Activated naive CD4-positive, alpha-beta T cell treated with Interleukin-2 at 50 U/mL for 16 hours (primary cell): ENCODE measurements at places on chromosomes 6 and 20.

DNA sequence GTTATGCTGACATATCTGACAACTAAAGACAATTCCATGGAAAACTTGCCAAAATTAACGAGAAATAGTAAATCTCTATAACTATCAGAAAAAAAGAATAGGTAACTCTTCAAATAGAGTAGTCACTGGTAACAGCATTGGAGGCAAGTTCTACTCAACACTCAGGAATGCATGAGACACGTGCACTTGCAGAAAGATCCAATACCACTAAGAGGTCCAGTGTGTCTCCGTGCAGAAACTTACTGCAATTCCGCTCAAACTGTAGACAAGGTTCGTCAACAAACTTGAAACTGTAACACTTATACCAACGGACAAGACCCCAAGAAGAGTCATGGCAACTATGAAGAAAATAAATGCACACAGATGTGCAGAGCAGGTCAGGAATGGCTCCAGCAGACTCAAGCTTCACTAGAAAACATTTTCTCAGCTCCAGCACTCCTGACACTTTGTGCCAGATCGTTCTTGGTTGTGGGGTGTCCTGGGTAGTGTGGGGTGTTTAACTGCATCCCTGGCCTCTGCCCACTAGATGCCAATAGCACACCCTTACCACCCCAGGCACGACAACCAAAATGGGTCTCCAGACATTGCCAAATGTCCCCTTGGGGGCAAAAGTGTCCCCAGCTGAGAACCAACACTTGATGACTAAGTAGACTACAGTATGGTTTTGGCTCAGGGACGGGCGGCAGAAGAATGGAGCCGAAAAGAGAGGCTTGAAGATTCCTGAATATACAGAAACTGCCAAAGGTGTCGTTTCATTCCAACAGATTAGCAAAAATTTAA, 134.8 kb downstream of the DTNBP1 start:
- no peak for DNase-seq

DNA sequence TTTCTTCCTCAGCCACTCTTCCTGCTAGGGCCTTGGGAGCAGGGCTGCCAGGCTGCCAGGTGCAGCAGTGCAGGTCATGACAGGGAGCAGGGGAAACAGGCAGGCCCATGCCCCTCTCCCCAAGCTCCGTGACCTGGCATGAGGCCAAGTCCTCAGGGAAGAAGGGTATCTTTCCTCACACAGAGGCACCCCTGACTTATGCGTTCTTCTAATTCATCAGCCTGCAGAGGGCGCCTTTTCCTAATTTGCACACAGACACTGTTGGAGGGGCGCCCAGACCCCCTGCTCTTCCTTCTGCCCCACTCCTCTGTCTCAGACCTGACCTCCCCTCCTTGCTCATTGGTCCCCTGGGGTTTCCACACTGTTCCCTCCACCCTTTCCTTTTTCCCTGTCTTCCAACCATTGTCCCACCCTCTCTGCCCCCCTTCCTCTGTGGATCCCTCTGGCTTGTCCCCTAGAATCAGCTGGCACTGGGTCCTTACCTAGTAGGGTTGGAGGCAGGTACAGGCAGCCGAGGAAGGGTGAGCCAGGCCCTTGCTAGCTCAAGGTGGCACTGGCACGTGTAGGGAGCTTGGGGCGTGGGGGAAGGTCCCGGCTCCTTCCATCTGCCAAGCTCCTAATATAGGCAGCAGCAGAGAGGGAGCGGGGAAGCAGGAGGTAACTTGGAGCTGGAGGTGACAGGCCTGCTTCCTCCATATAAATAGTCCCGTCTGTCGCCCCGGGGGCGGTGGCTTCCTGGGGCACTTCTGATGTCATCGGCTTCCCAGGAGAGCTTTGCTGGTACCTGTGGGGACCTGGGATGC, 154.9 kb upstream of the MLN start:
- no peak for DNase-seq

GRCh38 chr6:12136905-12137304, 124.8 kb downstream of the HIVEP1 start:
- DNase-seq, result no peak

- peak; percentile 21 for DNase-seq
Measured at GRCh38 chr20:10536531-10536930, 101.4 kb downstream of the SLX4IP start.

DNA sequence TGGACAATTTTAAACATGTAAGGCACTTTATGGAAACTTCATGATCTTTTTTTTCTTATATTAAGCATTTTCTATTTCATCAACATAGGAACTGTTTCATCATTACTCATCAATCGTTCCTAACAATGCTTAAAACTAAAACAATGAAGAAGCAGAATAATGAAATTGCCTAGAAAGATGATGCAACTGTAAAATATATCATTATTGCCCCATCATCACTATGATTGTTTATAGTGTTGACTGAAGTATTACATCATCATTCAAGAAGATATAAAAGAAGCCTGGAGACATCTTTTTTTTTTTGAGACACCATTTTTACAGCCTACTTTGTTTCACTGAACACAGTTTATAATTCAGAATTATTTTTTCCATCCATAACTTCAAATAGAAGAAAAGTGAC, 147.2 kb downstream of the TRDN start:
- DNase-seq, result no peak

GRCh38 chr20:50304923-50305635, 114.4 kb downstream of the CEBPB start:
- no peak for DNase-seq

GRCh38 chr6:159959976-159960384, 8.9 kb upstream of the IGF2R start:
- DNase-seq, result no peak

- DNase-seq, result no peak
Measured at GRCh38 chr20:56843817-56844216, 214.7 kb downstream of the TFAP2C start.

DNA sequence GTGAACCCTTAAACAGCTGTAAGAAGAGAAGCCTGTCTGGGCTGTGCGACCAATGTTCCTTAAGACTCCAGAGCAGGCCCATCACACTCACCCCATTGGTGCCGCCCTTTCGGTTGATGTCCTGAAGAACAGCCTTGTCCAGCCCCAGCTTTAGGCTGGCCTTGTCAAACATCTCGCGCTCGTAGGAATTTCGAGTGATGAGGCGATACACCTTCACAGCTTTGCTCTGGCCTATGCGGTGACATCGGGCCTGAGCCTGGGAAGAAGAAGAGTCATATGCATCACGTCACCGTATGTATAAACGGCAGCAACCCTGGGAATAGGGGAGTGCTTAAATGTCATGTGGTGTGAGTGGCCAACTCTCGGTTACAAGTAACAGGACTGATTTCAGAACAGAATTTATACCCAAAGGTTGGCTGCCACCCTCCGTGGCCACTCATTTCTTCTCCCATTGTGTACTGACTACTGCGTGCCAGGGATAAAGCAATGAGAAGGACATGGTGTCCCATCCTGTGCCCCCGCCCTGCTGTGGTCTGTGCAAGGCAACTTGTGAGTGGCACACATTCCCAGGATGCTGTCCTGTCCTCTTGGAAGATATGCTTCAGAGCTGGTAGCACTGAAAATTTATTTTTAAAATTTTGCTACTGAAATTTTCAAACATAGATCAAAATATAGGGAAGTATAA, 90.7 kb upstream of the EMILIN3 start:
- DNase-seq, result no peak

DNA sequence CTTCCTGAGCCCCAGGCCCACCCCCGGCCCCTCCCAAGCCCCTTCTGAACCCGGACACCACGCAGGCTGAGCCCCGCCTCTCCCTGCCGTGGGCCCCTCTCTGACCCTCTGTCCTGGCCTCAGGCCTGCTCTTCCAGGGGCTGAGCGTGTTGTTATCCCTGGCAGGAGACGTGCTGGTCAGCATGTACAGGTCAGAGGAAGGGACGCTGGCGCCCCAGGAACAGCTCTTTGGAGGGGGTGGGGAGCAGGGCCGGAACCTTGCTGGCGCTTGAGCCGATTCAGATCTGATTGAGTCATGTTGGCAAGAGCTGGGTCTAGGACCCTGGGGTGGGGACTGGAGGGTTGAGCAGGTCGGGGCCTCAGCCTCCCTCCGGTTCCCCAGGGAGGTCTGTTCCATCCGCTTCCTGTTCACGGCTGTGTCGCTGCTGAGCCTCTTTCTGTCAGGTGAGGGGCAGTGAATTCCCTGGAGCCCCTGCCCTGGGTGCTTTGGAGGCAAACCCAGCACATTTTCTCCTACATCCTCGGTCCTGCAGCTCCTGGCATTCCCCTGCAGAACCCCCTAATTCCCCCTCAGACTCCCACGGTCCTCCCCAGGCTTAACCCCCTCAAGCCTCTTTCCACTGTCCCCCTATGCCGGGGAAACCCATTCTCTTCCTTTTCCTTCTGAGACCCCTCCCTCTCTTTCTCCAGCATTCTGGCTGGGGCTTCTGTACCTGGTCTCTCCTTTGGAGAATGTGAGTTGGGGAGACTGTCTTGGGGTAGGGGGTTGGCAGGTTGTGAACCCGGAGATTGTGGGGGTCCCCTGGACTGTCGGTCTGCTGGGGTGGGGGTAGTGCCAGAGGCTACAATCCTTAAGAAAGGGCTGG, 2.0 kb downstream of the SPAG4 start:
- peak; percentile 39 for DNase-seq

GRCh38 chr6:134553936-134554335, 236.0 kb upstream of the SGK1 start:
- no peak for DNase-seq

- no peak for DNase-seq
Measured at GRCh38 chr6:152057832-152058498, 250.5 kb downstream of the ESR1 start.

DNA sequence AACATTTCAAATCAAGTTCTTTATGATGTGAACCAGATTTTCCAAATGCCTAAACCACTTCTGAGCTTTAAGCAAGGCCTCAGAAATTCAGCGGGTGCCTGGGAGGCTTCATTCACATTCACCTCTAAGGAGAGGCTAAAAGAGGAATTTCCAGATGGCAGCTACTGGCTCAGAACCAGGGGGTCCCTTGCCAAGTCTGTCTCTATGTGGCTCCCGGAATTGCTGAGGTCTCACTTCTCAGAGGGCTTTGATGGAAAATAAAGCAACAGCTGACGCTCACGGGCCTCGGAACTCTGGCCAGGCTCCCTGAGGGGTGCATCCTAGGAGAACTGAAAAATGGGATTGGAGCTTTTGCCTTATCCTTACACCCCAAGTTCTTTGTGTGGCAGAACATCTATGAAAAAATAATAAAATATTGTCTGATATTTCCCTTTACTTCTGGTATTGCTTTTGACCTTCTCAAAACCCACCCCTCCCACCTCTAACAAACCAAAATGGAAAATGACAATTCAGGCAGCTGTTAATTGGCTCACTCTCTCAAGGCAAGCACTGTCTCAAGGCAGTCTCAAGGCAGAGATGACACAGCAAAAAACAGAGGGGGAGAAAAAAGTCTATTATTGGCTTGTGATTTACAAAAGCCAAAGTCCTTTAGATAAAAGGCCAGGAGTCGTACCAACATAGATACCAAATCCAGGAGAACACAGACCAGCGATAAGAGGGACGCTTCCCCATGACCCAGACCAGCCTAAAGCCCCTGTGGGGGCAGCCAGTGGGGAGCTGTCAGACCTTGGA, 21.8 kb upstream of the LRRN4 start:
- no peak for DNase-seq

DNA sequence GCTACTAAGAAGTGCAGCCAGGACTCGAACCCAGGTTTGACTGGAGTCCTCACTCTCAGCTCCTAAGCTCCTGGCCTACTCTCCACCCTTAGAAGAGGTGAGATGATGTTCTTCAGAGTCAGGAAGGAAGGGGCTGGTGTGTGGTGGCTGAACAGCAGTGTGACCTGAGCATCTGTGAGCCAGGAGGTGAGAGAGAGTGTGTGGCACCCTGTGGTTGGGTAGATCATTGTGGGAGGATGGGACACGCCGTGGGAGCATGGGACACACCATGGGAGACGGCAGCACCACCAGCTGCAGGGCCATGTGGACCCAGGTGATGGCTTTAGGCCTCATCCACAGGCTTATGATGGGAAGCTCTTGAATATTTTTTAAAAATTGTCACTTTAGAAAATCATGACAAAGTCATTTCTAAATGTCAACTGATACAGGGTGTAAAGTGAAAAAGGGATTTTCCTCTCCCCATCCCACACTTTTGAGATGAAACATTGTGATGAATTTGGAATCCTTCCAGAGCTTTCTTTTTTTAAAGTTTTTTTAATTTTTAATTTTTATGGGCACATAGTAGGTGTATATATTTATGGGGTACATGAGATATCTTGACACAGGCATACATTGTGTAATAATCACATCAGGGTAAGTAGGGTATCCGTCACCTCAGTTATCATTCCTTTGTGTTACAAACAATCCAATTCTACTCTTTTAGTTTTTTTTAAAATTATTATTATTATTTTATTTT, 31.6 kb downstream of the SRC start:
- no peak for DNase-seq

DNA sequence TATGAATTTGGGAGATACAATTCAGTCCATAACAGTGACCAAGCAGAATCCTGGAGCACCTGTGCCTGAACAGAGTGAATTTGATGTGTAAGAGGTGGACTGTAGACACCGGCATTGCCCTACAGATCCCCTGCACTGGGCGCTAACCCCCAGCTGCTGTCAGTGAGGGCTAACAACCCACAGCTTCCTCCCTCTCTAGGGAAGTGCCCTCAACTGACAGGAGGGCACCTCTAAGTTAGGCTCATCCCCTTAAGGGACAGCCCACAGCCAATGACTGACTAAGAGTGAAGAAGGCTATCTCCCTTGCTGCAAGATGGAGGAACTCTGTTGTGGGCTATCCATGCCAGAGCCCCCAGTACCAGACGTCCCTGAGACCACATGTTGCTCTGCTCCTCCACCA, 15.3 kb upstream of the BPIFB1 start:
- DNase-seq, result no peak

GRCh38 chr6:44179072-44179536, 20.5 kb downstream of the CAPN11 start:
- no peak for DNase-seq

GRCh38 chr20:47782920-47783552, 2.2 kb downstream of the SULF2 start:
- DNase-seq, result no peak

GRCh38 chr6:44967481-44967880, 360.6 kb upstream of the RUNX2 start:
- no peak for DNase-seq

DNA sequence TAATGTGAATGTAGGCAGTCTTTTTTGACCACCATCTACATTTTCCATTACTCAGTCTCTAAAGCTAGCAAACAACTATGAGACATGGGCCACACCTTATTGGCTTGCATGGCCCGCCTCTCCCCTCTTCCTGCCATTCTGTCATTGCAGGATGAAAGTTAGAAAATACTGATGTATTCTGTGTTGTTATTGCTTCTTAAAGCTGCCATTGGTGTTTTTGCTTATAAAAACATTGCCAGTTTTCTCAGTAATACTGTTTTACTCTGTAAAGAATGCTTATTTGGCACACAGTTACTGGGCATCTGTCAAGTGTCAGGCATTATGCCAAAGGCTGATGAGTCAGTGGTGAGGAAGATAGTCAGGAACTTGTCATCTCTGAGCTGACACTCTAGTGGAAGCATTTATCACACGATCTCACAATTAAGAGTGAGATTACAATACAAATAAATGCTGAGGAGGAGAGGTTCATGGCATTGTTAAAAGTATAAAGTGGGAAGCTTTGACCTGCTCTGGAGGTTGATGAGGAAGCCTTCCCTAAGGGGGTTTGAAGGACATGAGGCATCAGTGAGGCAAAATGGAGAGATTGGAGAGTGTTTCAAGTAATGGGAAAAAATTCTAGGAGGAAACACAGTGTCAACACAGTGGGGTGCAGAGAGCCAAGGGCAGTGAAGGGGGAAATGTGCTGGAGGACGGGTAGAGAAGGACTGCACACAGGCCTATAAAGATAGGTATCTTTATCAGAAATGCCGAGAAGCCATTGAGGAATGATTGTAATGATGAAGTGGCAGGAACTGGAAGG, 14.7 kb downstream of the KLHL32 start:
- no peak for DNase-seq
